ENCODE measurements at places on chromosomes 4 and X.

DNA sequence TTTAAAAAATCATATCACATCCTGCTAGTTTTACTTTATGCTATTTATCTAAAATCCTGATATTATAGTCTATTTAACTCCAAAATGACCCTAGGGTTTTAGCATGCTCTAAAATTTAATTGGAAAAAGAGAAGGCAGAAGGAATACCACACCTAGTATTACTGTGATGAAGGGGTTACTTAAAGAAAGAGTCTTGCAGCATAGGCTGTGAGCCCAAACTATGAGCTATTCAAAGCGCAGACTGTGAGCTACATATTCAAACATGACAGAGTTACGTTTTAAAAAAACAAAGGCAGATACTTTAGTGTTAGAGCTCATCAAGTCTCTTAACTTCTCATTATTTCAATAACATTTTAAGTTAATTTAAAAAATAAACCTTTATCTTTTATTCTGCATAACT lies 247.7 kb upstream of the ETNPPL start:
- DNase-seq, result no peak

GRCh38 chr4:83662204-83662603 lies 126.3 kb downstream of the GPAT3 start:
- DNase-seq, result no peak

DNA sequence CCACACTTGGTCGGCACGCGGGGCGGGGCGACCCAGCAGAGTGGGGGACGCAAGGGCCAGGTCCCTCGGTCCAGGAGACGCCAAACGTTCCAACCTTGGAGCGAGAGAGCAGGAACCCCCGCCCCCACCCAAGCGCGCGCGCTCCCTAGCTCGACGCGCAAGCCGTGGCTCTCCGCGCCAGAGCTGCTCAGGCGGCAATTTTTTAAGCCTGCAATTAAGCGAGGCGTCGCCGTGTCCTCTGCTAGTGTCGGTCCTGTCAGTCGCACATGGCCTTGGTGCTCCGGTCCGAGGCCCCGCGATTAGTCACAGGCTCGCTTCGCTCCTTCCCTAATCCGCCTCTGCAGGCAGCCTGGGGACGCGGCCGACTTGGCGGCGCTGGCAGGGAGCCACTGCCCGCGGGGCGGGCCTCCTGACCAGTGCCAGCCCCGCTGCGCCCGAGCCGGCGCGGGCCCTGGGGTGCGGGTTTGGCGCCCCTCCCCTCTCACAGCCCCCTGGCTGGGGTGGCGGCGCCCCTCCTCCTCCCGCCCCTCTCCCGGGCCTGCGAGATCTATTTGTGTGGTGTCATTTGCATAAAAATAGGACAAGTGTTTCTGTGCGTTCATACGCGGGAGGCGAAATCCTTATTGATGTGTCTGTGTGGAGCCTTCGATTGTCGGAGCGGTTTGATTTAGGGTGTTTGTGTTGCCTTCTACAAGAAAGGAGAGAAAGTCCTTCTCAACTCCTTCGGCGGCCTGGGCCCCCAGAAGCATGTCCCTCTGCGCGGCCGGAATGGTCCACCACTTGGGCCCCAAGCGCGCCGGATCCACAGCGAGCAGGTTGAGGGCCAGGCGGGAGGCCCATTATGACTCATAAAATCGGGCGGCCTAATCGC lies 9.8 kb upstream of the BCOR start:
- no peak for DNase-seq

DNA sequence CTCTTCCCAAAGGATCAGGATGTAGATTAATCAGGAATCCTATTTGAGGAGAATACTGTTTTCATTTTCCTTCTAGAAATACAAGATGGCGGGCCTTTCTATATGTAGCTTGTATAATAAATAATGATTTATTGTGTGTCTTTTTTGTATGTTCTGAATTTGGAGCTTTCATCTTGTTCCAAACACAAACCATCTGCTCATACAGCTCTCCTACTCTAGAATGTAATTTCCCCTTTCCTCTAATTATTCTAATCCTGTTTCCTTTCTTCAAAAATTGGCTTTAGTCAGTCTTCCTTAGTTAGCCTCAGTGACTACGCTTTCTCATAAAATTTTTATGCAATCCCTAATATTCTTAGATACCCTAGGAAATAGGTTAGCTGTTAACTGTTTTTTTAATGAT lies 422.2 kb downstream of the INPP4B start:
- DNase-seq, result no peak

DNA sequence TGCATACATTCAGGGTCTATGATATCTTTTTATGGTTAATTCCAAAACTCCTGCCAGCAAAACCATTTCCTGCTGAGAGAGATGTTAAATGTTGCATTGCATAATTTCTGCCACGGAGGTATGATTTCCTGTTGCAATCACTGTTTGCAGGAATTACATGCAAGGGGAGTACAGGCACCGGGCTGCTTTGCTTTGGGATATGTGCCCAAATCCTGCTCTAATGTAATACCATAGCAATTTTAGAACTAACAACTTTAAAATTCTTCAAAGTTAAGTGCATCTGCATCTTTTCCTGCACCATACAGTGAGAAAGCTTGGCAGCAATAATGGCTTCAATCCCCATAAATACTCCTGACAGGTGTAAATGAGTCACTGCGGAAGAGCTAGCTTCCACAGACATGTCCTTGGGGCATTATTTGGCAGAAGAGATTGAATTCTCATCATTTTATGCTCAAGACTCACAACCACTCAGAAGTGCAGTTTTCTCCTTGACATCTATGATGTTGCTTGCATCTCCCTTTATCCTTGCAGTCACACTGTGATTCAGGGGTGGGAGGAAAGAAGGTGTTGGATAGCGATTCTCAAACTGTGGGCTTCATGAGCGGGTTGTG lies 29.6 kb downstream of the TRIM2 start:
- no peak for DNase-seq

DNA sequence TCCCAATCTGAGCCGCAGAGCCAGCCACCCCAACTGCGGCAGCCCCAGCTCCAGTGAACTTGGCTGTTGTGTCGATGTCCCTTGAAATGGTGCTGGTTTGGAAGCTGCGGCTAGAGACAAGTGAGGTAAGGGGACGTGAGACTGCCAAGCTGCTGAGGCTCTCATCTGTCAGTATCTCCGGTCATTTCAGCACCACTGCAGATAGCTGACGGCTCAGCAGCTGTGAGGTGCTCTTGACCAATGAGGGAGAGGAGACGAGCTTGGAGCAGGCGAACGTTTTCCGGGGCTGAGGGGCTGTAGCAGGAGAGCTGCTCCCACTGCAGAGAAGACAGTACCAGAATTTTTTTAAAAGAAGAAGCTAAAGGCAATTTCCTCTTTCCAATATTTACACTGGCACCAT lies 175.5 kb upstream of the CASK start:
- no peak for DNase-seq

DNA sequence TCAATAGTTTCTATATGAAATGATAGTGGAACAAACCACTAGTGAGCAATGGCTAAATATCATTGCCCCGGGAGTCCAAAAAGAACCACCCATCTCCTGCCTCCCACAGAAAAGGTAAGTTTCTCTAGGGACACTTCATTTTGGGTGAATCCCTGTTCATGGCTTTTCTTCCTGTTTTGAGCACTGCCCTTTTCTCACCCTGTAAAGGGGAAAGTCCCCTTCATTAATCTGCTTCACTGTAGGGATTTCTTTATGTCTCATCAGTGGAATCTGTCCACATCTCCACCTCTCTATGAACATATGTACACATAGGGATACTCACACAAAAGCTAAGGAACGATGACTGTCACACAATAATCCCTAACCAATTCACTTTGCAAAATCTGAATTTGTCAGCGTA lies 28.6 kb downstream of the MAGED4 start:
- no peak for DNase-seq

GRCh38 chrX:7154041-7154597 lies 6.2 kb upstream of the PUDP start:
- no peak for DNase-seq

DNA sequence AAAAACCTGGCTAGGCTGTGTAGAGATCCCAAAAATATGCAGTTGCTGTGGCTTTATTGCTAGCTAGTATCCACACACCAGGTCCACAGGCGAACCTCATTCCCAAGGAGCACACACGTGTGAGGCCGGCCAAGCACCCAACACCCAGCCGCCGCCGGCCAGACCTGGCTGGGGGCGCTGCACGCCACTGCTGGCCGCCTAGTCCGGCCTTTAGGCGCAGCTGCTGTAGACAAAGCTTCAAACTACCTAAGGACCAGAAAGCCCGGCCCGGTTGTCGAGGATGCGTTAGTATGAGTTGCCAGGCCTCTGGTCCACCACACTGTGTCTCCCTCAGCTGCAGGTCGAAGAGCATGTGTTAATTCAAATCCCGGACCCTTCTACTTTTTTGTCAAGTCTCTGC lies 3.1 kb downstream of the POU3F4 start:
- no peak for DNase-seq

DNA sequence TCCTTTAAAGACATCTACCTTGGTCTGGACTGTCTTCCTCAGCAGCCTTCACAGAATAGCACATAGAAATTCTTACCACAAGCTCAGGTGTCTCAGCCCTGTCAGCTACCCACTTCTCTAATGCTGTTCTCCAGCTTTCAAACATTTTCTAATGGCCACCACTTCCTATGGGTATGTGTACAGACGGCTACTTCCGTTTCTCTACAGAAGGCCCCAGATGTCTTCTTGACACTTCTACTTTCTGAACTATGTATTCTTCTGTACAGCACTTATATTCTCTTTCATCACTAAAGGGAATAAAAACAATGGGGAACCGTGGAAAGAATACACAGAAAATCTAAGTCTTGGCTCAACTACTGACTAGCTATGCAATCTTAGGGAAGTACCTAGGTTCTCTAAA lies 13.3 kb downstream of the OPHN1 start:
- no peak for DNase-seq

DNA sequence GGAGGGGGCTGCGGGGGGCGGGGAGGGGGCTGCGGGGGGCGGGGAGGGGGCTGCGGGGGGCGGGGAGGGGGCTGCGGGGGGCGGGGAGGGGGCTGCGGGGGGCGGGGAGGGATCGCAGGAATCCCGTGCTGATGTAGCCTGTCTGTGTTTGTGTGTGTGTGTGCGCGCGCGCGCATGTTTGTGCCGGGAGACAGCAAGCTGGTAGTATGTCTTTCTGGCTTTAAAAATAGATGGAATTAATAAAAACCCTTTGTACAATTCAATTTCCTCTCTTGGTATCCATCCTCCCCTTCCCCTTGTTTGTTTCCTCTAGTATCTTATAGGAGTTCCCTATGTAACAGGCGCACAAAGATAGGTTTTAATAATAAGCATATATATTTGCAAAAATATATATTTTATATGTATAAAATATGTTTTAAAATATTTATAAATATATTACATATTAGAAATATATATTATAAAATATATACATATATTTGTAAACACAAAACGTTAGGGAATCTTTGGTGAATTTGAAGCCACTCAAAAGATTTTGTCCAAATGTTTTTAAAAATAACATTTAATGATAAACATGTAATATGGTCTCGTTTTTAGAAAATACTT lies 782 bp downstream of the ARHGAP24 start:
- DNase-seq, result no peak

Measured in stimulated activated naive CD8-positive, alpha-beta T cell treated with anti-CD3 and anti-CD28 coated beads, Interleukin-15, Interleukin-2, amounts not matched to agents 100 U/mL and 50 U/mL, for 24 hours (primary cell).